ENCODE measurements at places on chromosomes 2 and 18.

- H3K36me3 ChIP-seq: no peaks in the 10 kb centered on the region
- no peak overlapping the region for H3K4me3 ChIP-seq
- H3K4me1 ChIP-seq: no peaks in the 10 kb centered on the region
- H3K27me3 ChIP-seq: no peaks in the 10 kb centered on the region
- no peak overlapping the region for H3K27ac ChIP-seq
- DNase-seq: no peak
These were observed 585.4 kb upstream of the ID2 start for GRCh38 chr2:8096484-8096883.

GRCh38 chr2:101974663-101975062 lies 17.1 kb upstream of the IL1R2 start:
- peak; percentile 46 for DNase-seq
- H3K4me3 ChIP-seq: no peak overlapping the region
- no peaks in the 10 kb centered on the region for H3K36me3 ChIP-seq
- peaks cover 9% of the 10 kb centered on the region for H3K4me1 ChIP-seq
- H3K27me3 ChIP-seq: no peaks in the 10 kb centered on the region
- H3K27ac ChIP-seq: no peak overlapping the region

DNA sequence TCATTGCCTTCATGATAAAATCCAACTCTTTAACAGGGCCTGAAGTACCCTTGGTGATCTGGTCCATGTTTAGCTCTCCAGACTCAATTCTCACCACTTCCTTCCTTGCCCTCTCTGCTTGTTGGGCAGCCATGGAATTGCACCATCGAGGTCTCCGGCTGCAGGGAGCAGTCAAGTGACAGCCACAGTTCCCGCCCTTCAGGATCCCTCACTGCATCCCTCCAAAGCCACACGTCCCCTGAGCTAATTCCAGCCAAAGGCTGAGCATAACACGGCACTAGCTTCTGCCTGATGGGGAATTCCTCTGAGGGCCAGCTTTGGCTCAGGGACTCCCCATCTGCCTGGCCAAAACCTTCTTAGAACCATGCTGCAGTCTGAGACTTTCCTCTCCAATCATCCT lies 47.4 kb upstream of the SLC1A4 start:
- peak overlapping the region; percentile 48 for H3K4me3 ChIP-seq
- H3K36me3 ChIP-seq: no peaks in the 10 kb centered on the region
- H3K27ac ChIP-seq: no peak overlapping the region
- no peak for DNase-seq
- H3K4me1 ChIP-seq: no peaks in the 10 kb centered on the region

DNA sequence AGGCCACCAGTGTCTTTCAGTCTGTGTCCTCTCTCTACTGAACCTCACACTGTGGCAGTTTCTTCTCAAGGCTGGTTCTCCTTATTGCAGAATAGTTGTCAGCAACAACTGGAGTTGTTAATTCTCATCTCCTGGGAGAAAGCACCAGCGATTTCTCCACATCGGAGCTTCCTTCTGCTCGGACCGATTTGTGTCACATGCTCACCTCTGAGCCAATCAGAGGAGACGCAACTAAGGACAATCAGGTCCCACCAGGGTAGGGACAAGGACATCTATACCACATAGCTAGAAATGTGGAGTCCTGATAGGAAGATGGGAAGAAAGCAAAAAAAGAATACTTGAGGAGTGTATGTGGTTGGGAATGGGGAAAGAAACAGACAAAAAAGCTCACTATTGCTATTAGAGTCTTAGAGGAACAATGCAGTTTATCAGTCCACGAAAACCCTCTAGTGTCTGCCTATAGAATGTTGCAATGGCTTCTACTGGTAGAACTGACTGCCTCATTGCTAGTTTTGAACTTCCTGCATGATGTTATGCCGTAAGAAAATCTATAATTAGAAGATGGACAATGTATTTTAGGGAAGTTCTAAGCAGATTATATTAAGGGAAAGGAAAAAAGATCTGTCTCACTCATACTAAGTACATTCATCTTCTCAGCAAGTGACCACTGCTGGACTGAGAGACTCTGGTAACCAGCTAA lies 169.7 kb downstream of the CDCA7 start:
- no peaks in the 10 kb centered on the region for H3K36me3 ChIP-seq
- DNase-seq: no peak
- no peaks in the 10 kb centered on the region for H3K27me3 ChIP-seq
- H3K4me1 ChIP-seq: no peaks in the 10 kb centered on the region
- H3K27ac ChIP-seq: no peak overlapping the region

DNA sequence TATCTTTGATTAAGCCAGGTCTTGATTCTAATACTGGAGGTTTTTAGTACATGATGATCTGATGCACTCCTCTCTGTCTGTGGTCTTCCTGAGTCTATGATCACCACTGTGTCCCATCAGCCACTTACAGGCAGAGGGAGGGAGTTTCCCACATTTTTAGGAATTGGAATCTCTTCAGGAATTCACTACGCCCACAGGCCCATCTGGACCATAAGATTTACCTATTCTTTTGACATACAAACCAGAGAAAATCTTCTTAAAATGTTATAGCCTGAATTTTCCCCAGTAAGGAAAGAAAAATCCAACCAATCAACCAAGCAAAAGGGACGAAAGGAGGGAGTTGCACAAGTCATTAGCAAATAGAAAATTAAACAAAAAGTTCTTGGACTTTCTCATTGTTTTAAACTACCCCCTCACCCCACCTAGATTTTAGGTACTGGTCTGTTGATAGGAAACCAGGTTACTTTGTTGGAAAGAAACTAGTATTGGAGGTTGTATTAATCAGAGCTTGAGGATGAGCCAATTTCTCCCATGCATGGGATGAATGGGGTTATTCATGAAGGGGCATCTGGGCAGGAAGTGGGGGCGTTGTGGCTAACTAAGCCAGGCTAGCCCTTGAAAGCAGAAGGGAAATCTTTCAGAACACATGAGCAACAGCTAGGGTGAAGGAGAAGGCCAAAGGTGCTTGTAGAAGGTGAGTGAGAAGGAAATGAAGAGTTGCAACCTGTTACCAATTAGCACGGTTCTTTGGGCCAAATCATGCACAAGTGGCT lies 328.2 kb upstream of the MEX3C start:
- H3K27me3 ChIP-seq: no peaks in the 10 kb centered on the region
- no peak overlapping the region for H3K4me3 ChIP-seq
- no peak for DNase-seq

DNA sequence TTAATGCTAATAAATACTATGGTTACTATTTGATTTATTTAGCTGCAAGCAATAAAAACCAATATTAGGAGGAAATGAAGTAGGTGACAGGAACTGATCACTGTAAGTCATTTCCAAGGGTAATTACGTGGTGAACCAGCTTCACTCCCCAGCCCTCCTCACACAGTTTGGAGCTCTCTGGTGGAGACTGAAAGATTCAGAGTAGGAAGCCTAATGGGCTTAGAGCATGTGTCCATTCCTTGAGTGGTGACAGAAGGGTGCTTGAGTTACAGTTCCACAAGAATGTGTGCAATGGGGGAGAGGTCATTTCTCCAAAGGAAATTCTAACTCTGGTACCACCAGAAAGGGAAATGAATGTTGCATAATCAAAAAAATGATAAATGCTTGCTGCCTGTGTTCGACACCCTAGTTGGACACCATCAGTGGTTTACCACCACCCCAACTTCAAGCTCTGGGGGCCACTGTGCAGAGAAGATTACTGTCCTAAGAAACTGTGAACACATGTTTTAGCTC lies 285.1 kb upstream of the MMADHC start:
- no peak for DNase-seq
- H3K4me1 ChIP-seq: no peaks in the 10 kb centered on the region
- H3K4me3 ChIP-seq: no peak overlapping the region
- H3K27me3 ChIP-seq: no peaks in the 10 kb centered on the region
- no peaks in the 10 kb centered on the region for H3K36me3 ChIP-seq

DNA sequence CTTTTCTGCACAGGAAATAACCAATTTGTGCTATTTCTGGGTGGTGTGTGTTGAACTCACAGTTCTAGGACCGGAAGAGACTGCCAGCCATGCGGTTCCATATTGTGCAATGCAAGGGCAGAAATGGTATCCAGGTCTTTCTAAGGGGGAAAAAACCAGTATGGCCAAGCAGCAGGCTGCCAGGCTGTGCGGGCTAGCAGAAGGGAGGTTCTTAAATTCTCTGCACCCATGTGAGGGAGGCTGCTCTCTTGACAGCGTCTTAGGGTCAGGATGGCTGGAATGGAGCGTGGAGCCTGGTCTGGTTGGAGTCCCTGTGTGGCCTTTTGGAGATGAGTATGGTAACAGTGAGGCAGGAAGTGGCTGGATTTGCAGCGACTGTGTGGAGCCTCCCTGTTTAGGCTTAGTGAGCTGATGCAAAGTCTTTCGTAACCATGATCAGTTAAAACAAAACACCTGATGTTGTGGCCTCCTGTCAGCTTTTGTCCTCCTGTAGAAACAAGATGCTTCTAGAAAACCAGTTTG lies 52.6 kb downstream of the NCK2 start:
- no peak overlapping the region for H3K4me3 ChIP-seq
- H3K36me3 ChIP-seq: peaks cover 4% of the 10 kb centered on the region
- peaks cover 9% of the 10 kb centered on the region for H3K4me1 ChIP-seq
- H3K27me3 ChIP-seq: no peaks in the 10 kb centered on the region
- no peak for DNase-seq

DNA sequence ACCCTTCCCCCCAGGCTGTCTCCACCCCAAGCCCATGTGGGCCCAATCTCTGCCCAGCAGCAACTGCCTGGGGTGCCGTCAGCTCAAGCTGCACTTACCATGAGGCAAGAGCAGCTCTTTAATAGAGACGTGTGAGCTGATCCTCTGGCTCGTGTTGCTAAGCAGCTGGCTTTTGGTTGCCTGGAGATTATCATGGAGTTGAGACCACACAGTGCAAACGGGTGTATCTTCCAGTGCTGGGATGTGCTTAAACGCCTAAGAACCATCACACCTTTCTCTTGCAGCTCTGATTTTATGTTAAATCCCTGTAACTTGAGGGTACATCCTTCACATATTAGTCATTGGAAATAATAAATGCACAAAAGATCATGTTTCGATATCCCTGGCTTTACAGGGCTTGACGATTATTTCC lies 271.1 kb downstream of the PRKCE start:
- DNase-seq: no peak
- no peak overlapping the region for H3K4me3 ChIP-seq
- peaks cover 4% of the 10 kb centered on the region for H3K4me1 ChIP-seq
- no peaks in the 10 kb centered on the region for H3K27me3 ChIP-seq
- H3K36me3 ChIP-seq: peaks cover 1% of the 10 kb centered on the region

DNA sequence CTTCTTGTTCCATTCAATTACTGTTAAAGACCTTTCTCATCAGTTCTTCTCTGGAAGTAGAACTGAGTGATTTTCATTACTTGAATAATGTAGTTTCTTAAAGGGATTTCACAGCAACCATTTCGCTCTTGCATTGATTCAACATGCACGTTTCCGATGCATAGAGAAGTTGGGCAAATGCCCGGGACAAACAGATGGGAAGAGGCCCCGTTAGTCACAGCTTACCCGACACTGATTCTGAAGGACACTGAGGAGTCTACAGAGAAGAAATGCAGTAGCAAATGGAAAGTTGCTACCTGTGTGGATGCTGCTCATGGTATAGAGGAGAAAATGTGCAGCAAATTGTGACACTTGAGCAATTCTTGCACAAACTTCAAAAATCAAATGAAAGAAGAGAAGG lies 32.3 kb upstream of the GCG start:
- H3K4me1 ChIP-seq: peaks cover 1% of the 10 kb centered on the region
- no peak overlapping the region for H3K27ac ChIP-seq
- no peaks in the 10 kb centered on the region for H3K36me3 ChIP-seq
- DNase-seq: no peak
- no peak overlapping the region for H3K4me3 ChIP-seq

- no peak overlapping the region for H3K4me3 ChIP-seq
- H3K27ac ChIP-seq: no peak overlapping the region
- no peaks in the 10 kb centered on the region for H3K36me3 ChIP-seq
These were observed 1228.3 kb upstream of the CHAC2 start for GRCh38 chr2:52539026-52539970.

GRCh38 chr2:16209799-16210198 lies 269.4 kb downstream of the MYCN start:
- DNase-seq: no peak
- peaks cover 6% of the 10 kb centered on the region for H3K4me1 ChIP-seq
- no peak overlapping the region for H3K27ac ChIP-seq
- no peaks in the 10 kb centered on the region for H3K27me3 ChIP-seq

DNA sequence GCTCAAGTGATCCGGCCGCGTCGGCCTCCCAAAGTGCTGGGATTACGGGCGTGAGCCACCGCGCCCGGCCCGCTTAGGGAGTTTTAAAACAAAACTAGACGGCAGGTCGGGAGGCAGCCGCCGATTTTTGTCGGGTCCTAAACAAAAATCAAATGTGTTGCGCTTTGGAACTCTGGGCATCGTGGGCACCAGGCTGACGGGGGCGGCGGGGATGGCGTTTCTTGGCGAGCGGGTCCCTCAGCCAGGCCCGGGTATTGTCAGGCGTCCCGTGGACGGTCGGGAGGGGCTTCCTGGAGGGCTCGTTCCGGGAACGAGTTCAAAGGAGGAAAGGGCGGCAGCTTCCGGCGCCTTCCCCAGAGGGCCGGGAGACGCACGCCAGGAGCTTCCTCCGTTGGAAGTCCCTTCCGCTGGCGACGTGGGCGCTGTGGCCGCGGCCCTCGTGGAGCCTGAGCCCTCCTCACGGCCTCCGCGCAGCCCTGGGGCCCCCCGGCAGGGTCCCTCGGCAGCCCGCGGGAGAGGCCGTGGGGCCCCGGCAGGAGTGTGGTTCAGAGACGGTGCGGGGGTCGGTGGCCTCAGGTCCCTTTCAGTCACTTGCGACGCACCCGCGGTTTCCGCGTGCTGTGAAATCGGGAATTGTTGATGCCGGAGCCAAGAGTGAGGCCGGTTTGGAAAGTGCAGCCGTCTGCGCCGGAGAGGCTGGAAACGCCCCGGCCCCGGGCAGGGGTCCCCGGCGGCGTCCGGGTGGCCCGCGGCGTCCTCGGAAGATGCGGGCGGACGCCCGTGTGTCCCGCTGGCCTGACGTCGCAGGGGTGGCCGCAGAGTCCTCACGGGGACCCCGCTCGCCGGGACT lies 59.3 kb downstream of the EMILIN2 start:
- no peak for DNase-seq
- H3K36me3 ChIP-seq: no peaks in the 10 kb centered on the region
- no peak overlapping the region for H3K4me3 ChIP-seq
- no peak overlapping the region for H3K27ac ChIP-seq
- H3K4me1 ChIP-seq: no peaks in the 10 kb centered on the region
- peaks cover 12% of the 10 kb centered on the region for H3K27me3 ChIP-seq

DNA sequence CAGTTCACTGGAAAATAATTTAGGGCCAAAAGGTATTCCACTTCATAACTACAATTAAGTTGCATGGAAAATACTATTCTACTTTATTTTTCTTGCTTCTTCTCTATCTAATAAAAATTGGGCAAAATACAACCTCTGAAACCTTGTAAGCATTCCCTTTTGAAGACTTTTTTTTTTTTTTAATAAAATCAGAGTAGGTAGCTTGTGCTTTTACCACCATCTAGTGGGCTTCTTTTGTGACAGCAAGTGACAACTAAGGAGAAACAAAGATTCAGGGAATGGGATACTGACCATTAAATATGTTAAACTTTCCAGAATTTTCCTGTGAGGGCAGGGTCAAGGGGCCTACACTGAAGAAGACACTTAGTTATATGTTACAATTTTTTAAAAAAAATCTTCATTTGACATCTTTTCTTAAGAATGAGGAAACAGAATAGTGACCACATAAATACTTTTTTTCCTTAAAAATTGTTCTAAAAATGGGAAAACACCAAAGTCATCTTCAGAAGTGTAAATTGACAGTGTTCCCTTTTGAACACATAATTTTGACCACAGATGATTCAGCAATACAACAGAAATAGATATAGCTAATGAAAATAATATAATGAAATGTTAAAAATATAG lies 1183.2 kb upstream of the ACVR2A start:
- H3K4me3 ChIP-seq: no peak overlapping the region
- DNase-seq: peak; percentile 37
- H3K4me1 ChIP-seq: no peaks in the 10 kb centered on the region
- H3K27me3 ChIP-seq: no peaks in the 10 kb centered on the region

Data from neuronal stem cell (in vitro differentiated cells).